AG20443 (cell line): ENCODE measurements at places on chromosomes 7 and 10.

DNA sequence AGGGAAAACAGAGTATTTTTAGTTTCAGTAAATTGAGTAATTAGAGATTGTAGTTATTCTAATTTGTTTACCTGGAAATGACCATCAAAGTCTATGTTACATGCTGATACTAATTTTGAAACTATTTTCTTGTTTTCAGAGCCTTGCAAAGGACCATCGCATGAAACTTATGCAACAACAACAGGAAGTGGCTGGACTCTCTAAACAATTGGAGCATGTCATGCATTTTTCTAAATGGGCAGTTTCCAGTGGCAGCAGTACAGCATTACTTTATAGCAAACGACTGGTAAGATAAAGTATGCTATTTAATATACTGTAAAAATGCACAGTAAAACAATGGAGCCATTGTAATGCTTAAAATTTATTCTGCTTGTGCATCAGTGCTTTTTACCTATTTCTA lies 78.5 kb downstream of the TRIM24 start:
- DNase-seq, result peak; percentile 13

- DNase-seq, result no peak
Observed at GRCh38 chr10:9294865-9295264, 1240.4 kb downstream of the GATA3 start.

DNA sequence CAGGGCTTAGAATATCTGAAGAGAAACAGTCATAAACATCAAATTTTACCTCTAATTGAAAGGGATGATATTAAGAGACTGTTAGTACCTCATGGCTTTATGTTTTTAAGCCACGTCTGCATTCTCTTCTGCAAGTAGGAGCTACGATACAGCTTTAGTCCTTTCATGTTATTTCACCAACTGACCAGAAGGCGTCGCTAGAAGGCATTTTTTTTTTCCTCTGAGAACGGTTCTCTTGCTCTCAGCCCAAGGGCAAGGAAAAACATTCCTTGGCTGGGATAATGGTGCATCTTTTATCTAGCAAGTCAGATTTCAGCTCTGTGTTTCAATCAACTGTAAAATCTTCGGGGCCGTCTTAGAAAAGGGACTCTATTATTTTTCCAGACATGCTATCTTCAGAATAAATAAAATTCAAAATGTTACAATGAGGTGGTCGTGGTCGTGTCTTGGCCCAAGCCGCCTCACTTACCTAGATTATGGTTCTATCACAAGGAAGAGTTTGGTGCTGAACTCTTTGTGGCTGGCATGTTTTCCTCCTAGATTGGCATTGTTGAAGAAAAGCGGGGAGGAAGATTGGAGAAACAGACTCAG lies 41.6 kb upstream of the LYZL2 start:
- peak; percentile 65 for DNase-seq

DNA sequence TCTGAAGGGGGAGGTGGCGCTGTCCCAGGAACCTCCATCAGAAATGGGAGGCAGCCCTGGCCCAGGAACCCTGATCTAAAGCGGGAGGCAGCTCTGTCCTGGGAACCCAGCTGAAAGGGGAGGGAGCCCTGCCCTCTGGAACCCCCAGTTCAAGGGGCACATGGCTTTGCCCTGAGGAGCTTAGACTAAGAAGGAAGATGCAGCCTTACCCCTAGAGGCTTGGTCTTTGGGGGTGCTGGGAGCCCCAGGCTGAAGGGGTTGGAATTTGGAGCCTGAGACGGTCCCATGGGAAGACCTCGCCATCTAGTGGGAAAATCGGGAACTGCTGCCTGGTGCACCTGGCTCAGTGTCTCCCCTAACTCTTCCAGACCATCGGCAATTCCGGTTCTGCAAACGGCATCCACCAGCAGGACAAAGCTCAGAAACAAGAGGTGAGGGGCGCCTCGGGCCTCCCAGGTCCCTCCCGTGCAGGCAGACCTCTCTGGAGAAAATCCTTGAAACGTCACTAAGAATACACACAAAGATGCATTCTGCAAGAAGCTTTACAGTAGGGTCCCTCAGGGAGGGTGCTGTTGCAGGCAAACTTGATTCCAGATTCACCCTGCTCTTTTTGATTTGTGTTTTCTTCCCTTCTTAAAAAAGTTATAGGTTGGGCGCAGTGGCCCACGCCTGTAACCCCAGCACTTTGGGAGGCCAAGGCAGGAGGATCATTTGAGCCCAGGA lies 52.4 kb upstream of the GTF2IRD1 start:
- peak; percentile 82 for DNase-seq

- DNase-seq, result no peak
Observed at GRCh38 chr7:22872096-22872807, 49.6 kb upstream of the TOMM7 start.
